ENCODE measurements at places on chromosomes 2 and 18.

DNA sequence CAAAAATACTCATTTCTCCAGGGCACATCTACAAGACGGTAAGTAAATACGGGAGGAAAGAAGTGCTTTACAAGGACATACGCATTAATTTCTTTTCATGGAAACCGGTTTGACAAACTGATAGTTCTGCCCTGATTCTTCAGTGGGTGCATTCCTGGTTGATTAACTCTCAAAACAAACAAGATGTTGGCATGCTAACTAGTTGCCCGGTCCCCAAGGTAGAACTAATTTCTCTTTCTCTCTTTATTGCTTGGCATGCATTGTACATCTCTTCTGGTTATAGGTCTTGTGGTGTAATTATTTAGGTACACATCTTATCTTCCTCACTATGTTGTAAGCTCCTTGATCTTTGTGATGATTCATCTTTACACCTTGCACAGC, 46.9 kb upstream of the SPATS2L start:
- no peak for DNase-seq

DNA sequence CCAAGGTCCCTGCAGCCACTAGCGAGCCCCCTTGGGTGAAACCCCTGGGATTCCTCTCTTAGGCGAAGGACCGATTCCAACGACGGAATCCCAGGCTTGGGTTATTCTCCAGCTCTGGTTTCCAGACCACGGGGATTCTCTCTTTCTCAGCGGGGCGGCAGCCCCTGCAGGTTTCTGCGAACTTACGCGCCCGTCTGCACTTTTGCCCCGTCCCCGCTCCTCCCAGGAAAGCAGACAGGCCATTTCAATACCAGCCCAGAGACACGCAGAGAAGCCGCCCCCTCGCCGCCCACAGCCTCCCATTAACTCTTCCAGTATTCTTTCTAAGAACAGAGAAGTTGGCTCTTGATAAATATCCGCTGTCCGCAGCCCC, 1.2 kb downstream of the CBLN2 start:
- no peak for DNase-seq

DNA sequence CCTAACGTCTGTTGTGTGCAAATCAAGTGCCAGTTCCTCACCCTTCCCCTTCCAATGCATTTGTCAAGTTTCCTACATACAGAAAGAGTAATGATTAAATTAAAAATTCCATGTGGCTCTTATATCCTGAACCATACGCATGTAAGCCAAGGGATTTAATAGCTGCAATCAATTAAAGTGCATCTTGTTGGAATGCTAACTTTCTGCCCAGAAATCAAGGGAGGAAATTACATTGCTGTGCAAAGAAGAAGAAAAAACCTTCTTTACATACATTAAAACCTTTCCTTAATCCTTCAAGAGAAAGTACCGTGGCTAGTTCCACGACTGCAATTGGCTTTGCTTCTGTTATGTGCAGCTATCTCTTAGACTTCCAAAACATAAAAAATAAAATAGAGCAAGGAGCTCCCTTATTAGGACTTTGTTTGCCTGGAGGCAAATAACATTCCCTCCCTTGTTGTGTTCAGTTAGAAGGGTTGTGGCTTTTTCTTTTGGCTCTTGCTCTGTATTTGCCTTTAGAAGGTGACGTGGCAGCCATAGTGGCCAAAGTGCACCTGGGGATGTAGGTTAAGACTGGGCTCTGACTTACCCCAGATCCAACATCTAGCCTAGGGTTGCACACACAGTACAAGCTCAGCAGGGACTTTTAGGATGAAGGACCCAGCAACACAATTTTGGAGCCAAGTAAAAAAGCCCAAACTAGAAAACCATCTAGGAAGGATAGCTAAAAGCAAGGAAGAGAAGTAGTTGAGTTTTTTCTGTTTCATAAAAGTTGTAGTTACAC, 158.3 kb downstream of the ANTXR1 start:
- peak; percentile 34 for DNase-seq

DNA sequence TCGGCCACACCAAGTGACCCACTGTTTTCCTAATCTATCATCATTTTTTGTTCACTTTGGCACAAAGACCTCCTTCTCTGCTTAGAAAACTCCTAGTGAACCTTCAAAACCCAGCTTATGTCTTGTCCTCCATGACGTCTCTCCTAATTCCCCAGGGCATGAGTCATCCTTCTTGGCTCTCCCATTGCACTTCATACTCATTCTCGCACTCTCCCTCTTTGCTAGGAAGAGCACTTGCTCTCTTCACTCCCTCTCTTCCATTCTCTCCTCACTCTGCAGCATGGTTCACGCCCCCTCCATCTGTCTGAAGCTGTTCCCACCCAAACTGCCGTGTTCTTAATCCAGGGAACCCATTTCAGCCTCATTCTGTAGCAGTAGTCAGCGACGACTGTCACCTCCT, 103.9 kb downstream of the MRO start:
- DNase-seq, result peak; percentile 3

All from fibroblast of the aortic adventitia (primary cell).